ENCODE measurements at places on chromosomes 7 and 10.
A peak's percentile ranks its signal among the peaks of the same experiment; 100 is the strongest.

- no peak for DNase-seq
Measured at GRCh38 chr7:42722716-42723115, 189.2 kb downstream of the C7orf25 start.

DNA sequence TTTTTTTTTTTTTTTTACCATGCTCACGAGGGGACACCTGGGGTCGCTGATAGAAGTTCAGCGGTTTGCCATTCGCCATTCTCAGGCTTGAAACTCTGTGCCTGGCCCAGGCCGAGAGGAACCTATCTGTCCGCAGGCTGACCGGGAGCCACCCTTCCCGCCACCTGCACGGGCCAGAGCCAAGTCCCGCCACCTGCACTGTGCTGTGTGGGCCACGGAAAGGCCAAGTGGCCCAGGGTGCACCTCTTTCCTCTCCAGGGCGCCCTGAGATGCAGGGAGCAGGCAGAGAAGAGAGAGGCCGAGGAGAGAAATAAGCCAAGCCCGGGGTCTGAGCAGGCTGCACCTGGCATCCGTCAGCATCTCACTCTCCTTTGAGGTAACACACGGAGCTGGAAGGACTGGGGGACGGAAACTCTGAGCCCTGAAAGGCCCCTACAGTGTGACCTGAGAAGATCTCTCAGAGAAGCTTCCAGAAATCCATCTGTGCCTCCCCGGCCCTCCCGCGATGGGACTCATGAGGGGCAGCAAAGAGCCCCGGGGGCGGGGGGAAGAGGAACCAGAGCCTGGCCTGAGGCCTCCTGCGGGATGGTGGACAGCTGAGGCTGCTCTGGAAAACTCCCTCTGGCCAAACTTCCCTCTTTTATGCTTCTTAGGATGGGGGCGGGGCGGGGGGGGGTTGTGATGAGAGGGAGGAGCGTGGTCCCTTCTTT lies 46.6 kb downstream of the PRKAG2 start:
- DNase-seq, result no peak

DNA sequence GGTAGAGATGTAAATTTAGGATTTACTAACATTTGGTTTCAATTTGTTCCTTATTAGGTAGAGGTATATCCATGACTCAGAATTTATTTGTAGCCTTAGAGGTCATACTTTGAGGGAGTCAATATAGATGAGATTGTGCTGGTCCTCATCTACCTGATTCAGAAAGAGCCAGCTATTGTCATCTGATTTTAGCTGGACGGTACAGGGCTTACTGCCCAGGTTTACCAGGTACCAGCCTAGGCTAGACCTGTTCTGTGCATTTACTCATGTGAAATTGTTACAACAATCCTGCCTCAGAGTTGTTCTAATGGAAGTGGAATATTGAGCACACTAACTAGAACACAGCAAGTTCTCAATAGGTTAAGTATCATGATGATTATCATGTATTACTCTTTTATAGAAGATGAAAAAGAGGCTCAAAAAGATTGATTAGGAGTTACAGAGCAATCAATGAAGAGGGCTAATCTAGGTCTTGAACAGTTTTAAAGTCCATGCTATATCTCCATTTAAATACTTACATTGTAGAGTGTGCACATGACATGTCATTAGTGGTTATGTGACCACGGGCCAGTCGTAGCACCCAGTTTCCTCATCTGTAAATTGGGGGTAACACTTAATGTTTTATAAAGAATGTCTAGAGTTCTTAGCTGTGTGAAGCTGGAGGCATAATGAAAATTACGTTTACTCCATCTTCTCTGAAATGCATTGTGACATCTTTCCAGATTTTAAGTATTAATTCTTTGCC lies 42.1 kb downstream of the TRIM24 start:
- DNase-seq, result no peak

- no peak for DNase-seq
Measured at GRCh38 chr7:139105484-139105883, 4.0 kb downstream of the ZC3HAV1 start.

GRCh38 chr7:128672927-128673517 lies 930 bp downstream of the GARIN1A start:
- peak; percentile 53 for DNase-seq

DNA sequence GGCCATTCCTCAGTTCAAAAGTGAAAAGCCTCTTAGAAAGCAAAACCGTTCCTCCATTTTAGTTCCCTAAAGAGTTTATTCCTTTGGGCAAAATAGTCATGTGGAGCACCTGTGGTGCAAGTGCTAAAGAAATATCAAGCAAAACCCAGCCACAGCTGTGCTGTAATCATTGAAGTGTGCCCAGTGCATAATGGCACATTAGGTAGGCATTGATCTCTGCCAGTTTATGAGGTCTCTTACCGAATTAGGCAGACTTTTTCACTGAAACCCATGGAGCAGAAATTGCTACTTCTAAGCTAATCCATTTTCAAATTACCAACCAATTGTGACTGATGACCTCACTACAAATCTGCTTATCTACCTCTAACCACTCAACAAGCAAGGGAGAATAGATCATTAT lies 97.2 kb upstream of the SEMA3A start:
- no peak for DNase-seq

GRCh38 chr10:26780793-26781601 lies 79.8 kb downstream of the ABI1 start:
- DNase-seq, result peak; percentile 80

DNA sequence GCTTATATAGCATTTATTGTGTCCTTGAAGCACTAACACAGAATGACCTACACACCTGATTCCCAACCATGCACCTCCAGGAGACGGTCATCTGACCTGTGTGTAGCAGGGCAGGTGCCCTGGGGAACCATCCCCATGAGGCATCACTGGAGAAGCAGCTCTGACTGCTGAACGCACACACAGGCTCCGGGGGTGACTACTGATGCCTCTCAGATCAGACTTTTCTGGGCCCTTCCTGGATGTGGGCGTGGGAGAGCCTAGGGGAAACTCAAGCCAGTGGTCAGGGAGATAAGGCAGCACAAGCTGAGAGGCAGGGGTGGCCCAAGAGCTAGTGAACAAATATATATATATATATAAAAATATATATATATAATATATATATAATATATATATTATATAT lies 37.6 kb downstream of the CPXM2 start:
- DNase-seq, result no peak

DNA sequence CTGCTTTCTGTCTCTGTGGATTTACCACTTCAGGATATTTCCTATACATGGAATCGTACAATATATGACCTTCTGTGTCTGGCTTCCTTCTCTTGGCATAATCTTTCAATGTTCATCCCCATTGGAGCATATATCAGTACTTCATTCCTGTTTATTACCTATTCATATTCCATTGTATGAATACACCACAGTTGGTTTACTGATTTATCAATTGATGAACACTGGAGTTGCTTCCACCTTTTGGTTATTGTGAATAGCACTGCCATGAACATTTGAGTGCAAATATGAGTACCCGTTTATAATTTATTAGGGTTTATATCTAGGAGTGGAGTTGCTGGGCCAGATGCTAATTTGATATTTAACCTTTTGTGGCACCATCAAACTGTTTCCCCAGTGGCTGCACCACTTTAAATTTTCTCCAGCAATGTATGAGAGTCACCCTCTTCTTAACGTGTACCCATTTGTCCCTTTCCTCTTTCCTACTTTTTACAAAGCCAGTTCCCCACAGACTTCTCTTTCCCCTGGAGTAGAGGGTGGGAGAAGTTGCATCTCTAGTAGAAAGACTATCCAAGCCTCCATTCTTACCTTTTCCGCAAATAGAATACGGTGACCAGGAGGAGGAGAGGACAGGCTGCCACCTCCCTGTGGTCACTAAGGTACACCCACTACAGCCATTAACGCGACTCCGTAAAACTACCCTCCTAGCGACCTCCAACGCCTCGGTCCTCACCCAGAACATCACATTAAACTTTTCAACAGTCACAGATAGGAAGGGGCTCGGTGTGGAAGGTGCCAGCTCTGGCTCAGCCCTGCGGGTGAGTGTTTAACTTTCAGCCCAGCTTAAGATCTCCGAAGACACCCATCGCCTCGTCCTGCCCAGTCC lies 25.6 kb downstream of the SCD start:
- no peak for DNase-seq

DNA sequence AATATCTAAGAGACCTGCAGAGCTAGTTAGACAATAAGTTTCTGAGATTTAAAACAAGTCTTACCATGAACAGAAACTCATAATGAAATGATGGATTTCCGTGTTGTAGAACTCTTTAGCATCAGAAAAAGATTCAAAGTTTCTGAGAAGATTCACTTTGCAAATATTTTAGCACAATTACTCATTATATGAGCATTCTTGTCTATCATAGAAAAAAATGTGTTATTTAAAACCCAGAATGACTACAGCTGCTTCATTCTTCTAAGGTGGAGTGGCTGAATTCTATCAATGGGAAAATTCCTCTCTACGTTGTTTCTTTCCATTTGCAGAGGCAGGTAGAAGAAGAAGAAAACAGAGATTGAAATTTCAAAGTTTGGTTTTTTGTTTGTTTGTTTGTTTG lies 21.0 kb upstream of the RALA start:
- DNase-seq, result no peak

DNA sequence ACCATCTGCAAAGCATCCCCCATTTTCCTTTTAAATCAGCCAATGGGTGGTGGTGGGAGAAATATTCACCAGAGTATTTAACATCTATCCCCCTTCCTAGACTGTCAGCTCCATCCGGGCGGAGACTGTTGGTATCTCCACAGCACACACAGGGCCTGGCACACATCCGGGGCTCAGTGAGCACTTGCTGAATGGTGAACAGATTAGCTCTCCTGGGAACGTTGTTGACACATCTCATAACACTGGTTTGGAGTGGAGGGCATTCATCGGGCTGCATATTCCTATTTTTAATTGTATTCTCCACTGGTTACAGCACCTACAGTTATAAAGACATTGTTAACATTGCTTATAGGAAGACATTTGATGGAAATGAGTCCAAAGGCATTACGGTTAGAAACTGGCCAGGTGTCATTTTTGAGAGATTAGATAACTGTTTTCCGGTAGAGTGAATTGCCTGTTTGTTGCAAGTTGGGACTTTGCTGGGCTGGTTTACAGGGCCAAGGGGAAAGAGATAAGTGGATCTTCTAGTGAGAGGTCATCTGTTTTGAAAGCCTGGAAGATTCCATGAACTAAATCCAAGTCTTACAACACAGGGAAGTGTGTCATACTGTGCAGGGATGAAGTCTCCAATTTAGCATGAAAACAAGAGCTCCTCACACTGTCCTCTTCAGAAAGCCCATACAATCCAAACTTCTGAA lies 101.8 kb downstream of the EGFR start:
- DNase-seq, result no peak

DNA sequence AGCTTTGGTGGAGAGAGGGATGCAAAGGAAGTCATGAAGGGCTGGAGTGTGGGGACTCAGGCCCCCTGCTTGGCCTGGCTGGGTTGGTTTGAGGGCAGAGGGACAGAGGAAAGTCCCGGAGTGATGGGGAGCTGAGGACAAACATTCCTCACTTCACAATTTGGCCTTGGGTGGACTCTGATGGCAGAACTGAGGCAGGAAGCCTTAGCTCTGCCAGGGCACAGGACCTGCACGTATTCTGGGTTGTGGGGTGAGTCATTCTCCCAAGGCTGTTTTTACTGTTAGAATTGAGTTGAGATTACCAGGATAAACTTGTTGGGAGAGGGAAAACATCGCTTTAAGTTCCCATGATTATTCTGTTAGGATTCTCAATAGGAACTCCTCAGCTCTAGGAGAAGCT lies 2.6 kb downstream of the GOLGA7B start:
- DNase-seq, result no peak

GRCh38 chr7:69892790-69893189 lies 294.5 kb downstream of the AUTS2 start:
- no peak for DNase-seq

- no peak for DNase-seq
Measured at GRCh38 chr7:28768577-28769147, 189.5 kb downstream of the TRIL start.

- DNase-seq, result no peak
Measured at GRCh38 chr7:77843194-77843593, 44.6 kb downstream of the PHTF2 start.

GRCh38 chr7:103396471-103396870 lies 49.0 kb downstream of the PSMC2 start:
- no peak for DNase-seq

- no peak for DNase-seq
Measured at GRCh38 chr7:97450516-97450915, 281.4 kb upstream of the TAC1 start.

DNA sequence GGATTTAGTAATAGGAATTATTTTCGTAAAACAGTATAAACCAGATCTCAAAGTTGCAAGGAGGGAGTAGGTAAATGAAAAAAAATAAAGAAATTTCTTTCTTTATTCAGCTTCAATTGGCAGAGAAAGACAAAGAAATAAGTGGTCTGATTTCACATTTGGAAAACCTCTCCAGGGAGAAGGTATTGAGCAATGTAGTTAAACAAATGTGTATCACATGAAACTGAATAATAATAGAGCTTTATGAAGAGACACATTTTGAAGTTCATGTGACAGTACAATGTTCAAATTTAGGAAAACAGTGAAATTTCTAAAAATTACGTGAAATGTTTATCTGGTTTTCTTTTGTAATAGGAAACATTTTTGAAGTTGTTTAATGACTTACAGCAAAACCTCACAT lies 63.0 kb downstream of the TAX1BP1 start:
- no peak for DNase-seq

GRCh38 chr7:133040674-133041073 lies 41.2 kb downstream of the CHCHD3 start:
- DNase-seq, result no peak

- DNase-seq, result no peak
Measured at GRCh38 chr10:120480848-120481247, 23.8 kb downstream of the PLPP4 start.

GRCh38 chr7:148912758-148913541 lies 28.9 kb upstream of the EZH2 start:
- no peak for DNase-seq

DNA sequence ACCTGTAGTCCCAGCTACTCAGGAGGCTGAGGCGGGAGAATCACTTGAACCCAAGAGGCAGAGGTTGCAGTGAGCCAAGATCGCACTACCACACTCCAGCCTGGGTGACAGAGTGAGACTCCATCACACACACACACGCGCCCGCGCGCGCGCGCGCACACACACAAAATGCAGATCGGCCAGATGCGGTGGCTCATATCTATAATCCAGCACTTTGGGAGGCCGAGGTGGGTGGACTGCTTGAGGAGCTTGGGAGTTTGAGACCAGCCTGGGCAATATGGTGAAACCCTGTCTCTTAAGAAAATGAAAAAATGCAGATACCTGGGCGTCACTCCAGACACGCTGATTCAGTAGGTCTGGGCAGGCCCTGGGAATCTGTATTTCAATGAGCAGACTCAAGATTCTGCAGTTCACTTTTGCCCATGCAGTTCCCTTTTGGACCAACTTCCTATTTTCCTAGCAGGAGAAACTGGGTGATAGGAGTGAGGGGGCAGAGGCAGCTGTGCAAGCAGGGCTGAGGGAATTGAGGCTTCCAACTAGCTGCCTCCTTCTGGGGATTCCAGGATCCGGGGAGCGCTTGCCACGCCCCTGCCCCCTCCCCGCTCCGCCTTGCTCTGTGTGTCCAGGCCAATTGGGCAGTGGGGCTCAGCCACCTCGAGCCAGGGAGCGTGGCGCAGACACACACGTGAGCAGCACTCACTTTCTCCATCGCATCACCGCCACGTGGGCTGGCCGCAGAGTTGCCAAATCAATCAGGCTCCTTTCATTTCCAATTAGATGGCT lies 173.6 kb downstream of the SH3PXD2A start:
- DNase-seq, result no peak

Measured in ACHN (cell line).